Tibial nerve (tissue), 4 donors: ENCODE measurements at places on chromosomes 1 and 21. TPM values are rescaled to one million over a fixed set of nuclear protein-coding genes. Genes with fewer than 3 reads are reported as not detected.

- no peak overlapping the region for H3K27ac ChIP-seq
- H3K4me1 ChIP-seq: no peaks in the 10 kb centered on the region
- no peak overlapping the region for H3K4me3 ChIP-seq
- DNase-seq: no peak
Observed at GRCh38 chr21:41820384-41821080, 53.7 kb upstream of the RIPK4 start.

- H3K27me3 ChIP-seq: no peaks in the 10 kb centered on the region
- no peak overlapping the region for H3K4me3 ChIP-seq
- H3K4me1 ChIP-seq: no peaks in the 10 kb centered on the region
- H3K27ac ChIP-seq: no peak overlapping the region
- no peaks in the 10 kb centered on the region for H3K36me3 ChIP-seq
Observed at GRCh38 chr1:236480758-236481436, 42.9 kb upstream of the LGALS8 start.

DNA sequence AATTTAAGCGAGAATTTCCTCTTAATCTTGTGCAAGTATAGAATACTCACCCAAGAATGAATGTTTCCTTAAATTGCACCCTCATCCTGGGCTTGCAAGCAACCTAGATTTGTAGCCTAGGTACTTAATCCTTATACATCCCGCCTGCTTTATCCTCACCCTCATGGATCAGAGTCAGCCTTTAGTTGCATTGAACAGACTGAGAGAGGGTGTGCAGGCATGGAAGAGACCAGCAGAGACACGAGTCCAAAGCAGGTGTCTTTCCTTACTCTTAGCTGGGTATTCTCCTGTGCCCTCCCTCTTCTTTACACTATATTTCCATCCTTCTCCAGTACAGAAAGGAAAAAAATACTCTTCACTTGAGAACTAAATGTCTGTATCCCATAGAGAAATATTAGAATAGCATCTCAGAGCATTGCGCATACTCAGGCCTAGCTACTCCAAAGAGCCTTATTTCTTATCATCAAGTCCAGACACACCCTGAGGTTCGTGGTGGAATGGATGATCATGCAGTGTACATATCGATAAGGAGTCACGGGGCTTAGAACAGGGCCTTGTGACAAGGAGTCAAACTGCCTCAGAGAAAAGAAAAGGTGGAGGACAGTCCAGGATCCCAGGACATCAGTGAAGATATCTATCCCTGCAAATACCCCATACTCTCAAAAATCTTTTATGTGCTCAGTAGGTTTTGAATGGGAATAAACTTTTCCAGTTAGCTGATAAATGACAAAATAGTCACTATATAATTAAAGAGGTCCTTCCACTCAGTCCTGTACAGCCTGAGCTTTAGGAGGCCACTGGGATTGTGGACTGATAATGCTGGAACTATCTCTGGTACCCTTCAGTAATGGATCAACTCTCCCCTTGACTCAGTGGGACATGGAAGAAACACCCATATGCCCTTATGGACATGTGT is 297.9 kb downstream of the GRIK1 start:
- no peaks in the 10 kb centered on the region for H3K27me3 ChIP-seq
- H3K36me3 ChIP-seq: no peaks in the 10 kb centered on the region
- no peak overlapping the region for H3K4me3 ChIP-seq
- DNase-seq: no peak
- H3K4me1 ChIP-seq: no peaks in the 10 kb centered on the region

DNA sequence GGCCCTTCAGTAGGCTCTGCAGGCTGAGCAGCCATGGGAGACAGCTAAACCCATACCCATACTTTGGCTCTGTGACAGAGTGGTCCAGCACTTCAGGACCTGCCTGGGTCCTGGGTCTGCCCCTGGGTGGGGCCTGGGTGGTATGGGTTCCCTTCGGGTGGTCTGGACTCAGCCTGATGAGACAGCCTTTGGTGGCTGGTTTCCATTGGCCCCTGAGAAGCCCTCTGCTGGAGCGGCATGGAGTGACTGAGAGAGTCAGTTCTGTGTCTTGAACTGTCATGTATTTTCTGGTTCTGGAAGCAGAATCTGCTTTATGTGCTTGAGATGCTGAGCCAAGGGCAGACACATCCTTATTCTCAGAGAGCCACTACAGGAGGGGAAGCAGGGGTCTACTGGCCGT is 31.3 kb upstream of the KCNA2 start:
- no peaks in the 10 kb centered on the region for H3K4me1 ChIP-seq
- no peak overlapping the region for H3K4me3 ChIP-seq
- H3K27ac ChIP-seq: no peak overlapping the region
- no peaks in the 10 kb centered on the region for H3K27me3 ChIP-seq

DNA sequence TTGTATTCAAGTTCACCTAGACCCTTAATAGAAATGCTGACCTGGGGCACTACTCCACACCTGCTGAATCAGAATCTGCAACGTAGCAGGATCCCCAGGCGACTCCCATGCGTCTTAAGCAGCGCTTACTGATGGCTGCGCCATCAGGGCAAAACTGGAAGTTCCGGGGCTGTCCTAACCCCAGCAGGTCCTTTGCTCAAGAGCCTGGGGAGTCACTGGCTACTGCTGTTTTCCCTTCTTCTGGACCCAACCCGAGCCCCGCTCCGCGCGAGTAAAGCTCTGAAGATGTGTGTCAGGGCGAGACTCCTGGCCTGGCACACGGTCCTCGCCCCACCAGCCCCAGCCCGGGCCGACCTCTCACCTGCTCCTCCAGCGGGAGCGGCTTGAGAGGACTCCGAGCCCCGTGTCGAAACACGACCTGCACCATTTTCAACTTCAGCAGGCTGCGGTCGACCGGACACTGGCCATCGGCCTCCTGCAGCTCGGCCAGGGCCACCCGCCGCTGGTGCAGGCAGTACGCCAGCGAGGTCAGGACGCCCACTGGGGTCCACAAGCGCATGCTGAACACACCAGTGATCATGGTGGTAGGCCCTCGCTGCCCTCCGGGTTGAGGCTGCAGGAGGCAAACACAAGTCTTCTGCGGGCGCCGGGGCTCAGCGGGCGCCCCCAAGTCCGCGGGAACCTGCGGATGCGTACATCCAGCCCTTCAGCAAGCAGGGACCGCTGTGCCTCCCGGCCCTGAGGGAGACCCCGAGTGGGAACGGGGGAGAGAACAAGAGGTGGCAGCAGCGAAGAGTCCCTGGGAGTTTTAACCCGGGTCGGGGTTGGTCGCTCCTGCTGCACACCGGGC is 630 bp downstream of the ACP6 start:
- no peaks in the 10 kb centered on the region for H3K27me3 ChIP-seq
- peak overlapping the region; percentile 85 for H3K27ac ChIP-seq
- no peaks in the 10 kb centered on the region for H3K36me3 ChIP-seq
- peak overlapping the region; percentile 89 for H3K4me3 ChIP-seq

DNA sequence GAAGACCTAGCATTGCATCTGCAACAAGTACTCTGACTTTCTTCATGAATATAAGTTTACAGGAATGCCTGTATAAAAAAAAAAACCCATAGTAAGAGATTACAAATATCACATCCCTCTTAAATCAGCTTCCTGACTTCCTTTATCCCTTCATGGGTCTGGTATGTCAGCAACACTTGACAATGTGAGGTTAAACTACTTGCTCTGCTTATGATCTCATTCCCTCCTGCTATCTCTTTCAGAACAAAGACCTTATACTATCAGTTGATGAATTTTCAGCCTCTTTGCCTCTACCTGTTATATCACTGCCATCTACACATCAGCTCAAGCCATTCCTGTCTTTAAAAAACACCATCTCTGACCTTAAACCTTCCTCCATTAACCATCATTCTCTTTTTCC is 130.9 kb upstream of the SAMSN1 start:
- H3K36me3 ChIP-seq: no peaks in the 10 kb centered on the region
- no peak overlapping the region for H3K4me3 ChIP-seq
- no peaks in the 10 kb centered on the region for H3K4me1 ChIP-seq
- DNase-seq: no peak
- H3K27me3 ChIP-seq: no peaks in the 10 kb centered on the region

DNA sequence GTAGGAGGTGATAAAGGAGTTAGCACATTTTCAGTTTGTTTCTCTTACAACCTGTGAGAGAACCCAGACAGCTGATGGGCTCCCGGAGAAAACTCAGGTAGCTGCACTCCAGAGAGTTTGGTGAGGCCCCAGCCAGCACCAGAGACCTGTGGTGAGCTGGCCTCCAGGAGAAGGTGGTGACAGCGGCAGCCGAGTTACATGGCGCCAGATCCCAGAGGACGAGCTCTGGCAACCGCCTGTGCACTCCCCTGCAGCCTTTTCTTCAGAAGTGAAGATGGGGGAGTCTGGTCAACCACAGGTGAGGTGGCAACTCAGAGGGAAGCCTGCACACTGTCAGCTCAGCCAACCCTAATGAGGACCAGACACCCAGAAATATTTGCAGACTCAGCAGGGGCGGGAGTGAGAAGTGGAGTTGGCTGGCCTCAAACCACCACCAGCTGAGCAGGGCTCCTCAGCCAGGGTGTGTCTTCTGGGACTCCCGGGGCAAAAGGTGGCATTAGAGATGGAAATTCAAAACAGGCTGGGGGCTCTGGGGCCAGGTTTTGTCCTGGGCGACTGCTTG is 209.7 kb downstream of the SETD4 start:
- H3K36me3 ChIP-seq: no peaks in the 10 kb centered on the region
- no peaks in the 10 kb centered on the region for H3K4me1 ChIP-seq
- no peaks in the 10 kb centered on the region for H3K27me3 ChIP-seq
- no peak overlapping the region for H3K4me3 ChIP-seq

DNA sequence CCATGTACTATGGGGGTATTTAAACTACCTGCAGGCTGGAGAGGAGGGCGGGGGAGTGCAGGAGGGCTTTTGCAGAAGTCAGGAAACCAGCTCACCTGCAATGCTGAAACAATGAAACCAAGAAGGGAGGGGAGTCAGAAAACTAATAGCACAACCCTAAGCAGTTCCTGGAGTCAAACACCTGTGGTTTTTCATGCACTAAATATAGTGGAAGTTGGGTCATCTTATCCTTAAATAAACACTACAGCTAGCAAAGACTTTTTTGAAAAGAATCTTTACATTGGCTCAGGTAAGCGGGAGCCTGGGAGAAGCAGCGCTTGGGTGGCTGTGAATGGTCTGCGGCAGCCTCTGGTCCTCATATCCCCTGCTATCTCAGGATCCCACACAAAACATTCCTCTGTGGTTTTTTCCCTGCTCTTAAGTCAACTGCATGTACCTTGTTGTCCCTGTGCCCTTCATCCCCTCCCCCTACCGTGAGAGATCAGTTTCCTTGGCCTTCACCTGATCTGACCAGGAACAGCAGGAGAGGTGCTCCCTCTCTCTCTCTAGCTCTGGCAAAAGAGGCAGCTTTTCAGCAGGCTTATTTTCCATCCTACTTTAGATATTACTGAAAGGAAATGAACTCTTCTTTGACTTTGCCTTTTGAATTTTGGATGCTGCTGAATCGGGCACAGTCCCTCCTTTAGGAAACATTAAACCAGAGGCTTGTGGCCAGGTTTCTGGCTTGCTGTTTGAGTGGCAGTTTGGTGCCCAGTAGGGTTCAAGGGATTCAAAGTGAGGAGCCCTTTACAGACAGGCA is 26.6 kb downstream of the TENT5C start:
- H3K27ac ChIP-seq: no peak overlapping the region
- H3K4me1 ChIP-seq: no peaks in the 10 kb centered on the region
- no peaks in the 10 kb centered on the region for H3K27me3 ChIP-seq
- H3K4me3 ChIP-seq: no peak overlapping the region

SLC9C2 gene
- total RNA-seq: not detected
